ENCODE measurements at places on chromosomes 16 and 17.

DNA sequence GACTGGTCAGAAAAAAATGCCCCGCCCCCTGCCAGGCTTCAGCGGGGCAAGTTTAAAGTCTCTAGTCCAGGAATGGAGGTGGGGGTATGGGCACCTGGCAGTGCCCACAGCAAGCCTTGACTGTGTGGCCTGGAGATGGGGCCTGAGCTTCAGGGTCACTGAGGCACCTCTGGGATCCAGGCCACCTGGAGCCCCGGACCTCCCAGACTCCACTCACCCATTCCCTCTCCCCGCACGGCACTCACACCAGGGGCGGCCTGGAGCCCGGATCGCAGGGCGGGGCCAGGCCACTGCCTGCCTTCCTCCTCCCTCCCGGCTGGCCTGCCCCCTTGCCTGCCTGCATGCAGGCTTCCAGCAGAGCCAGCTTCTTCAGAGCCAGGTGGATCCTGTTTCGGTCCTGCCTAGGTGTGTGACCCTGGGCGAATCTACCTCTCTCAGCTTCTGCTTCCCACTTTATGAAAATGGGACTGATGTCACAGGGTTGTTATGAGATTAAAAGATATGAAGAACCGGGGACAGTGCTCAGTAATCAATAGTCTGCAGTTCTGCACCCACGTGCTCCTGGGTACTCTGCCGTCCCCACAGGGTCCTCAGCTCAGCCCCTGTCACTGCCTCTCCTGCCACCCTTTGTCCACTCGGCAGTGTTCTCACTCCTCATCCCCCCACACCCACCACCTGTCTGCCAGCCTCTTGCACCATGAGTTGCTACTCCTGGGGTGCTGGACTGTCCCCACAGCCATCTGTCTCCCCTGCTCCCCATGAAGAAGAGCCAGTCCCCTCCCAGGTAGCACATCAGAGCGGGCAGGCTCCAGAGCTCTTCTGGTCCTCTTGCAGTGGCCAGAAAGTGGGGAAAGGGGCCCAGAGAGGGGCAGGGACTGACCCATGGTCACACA is 1.2 kb upstream of the TCAP start:
- DNase-seq = no peak

DNA sequence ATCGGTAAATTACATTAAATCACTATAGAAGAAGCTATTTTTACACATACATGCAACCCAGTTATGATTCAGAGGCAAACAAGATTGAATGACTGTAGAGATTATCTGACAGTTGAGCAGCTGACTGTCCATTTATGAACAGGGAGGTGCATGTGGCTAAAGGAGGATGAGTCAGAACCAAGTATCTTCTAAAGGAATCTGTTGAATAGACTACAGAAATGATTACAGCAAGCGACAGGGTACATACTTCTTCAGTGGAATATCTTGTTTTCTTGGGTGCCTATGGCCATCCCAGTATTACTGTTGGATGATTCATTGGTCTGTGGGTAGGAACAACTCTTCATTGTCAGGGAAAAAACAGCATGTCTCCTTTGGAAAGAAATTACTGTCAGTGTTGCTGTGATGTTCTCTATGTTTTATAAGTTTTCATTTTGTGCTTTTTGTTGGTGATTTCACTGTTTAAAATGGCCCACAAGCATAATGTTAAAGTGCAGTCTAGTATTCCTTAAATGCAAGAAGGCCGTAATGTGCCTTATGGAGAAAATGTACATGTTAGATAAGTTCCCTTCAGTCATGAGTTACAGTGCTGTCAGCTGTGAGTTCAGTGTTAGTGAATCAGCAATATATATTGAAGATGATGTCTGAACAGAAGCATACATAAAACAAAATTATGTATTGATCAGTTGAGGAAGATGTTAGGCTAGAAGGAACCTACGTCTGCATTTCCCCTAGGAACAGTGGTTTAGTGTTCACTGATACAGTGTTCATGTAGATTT is 27.0 kb downstream of the CBFB start:
- peak; percentile 94 for DNase-seq

DNA sequence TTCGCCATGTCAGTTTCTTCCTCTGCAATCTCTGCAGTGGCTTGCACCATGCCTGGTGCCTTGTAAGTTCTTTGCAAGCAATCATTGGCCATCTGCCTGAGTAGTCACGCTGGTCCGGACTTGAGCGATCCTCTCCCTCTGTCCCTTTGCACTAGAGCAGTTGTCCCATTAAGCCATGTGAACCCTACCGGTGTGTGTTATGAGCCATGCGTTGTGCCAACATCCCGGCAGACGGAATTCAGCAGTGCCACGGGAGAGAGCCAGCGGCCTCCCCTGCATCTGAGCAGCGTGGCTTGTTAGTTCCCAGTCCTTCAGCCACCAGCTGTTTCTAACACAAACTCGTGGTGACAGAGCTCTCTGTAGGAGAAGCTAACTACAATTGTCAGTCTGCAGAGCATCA is 275.1 kb upstream of the HSBP1 start:
- no peak for DNase-seq

GRCh38 chr16:55102531-55102930 is 171.9 kb downstream of the IRX5 start:
- no peak for DNase-seq

GRCh38 chr17:31314782-31315100 is 887 bp upstream of the EVI2B start:
- DNase-seq = no peak

DNA sequence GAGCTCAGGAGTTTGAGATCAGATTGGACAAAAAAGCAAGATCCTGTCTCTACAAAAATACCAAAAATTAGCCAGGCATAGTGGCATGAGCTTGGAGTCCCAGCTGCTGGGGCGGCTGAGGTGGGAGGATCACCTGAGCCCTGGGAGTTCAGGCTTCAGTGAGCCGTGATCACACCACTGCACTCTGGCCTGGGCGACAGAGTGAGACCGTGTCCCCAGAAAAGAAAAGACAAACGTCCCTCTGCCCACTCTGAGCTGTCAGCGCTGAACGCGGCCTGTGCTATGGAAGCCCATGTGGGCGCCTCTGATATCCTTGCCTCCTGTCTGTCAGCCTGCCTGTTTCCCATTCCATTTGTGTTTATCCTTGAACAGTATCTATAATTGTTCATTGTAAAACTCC is 50.7 kb downstream of the FOXK2 start:
- DNase-seq = no peak

- peak; percentile 50 for DNase-seq
These were observed 756 bp downstream of the TAX1BP3 start for GRCh38 chr17:3667366-3668278.

- peak; percentile 61 for DNase-seq
These were observed 18.2 kb downstream of the COTL1 start for GRCh38 chr16:84599521-84600202.

DNA sequence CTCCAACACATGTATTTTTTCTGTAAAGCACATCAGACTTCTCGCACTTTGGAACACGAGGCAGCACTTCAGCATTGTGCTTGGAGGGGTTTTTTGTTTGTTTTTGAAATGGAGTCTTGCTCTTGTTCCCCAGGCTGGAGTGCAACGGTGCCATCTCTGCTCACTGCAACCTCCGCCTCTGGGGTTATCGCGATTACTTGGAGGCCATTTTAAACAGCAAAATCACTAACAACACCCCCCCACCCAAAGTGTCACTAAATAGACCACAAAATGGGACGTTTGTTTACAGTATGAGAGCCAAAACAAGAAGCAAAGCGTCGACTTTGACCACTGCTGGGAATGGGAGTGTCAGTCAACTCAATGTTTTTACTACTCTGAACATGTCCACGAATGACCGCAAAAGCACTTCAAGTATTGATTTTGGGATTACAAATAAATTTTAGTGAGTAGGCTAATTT is 9.0 kb upstream of the C16orf87 start:
- no peak for DNase-seq

- no peak for DNase-seq
These were observed 22.8 kb downstream of the CCDC102A start for GRCh38 chr16:57513371-57514102.

DNA sequence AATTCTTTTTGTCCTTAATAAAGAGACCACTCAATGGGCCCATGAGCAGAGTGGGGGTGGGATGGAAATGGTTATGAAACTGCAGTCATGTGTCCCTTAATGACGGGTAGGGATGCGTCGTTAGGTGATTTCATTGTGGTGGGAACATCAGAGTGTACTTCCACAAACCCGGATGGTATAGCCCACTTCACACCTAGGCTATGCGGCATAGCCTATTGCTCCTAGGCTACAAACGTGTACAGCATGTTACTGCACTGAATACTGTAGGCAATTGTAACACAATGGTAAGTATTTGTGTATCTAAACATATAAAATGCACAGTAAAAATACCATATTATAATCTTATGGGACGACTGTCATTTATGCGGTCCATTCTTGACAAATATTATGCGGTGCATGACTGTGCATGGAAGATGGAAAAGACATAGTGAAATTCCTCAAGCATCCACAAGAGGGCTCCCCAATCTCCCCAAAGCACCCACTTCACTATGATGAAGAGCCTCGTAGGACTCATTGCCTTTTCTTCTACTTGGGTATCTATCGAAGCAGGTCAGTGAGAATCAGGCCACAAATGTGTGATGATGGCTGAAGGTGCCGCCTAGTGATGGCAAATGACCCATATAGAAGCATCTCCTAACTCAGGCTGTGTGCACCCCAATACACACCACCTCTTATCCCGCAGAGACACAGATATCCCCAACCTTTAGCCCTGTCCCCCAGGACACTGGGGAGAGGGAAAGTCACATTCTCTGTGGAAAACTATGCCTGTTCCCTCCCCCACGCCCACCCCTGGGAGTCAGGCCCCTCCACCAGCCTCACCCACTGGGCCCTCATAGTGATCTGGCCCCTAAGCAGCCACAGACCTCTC is 43.5 kb downstream of the TBX21 start:
- DNase-seq = no peak

- no peak for DNase-seq
These were observed 4.6 kb upstream of the ADCY7 start for GRCh38 chr16:50261707-50262235.

GRCh38 chr16:76210157-76210556 is 67.0 kb upstream of the CNTNAP4 start:
- DNase-seq = no peak

GRCh38 chr17:37359682-37360188 is 16.1 kb upstream of the C17orf78 start:
- peak; percentile 4 for DNase-seq

DNA sequence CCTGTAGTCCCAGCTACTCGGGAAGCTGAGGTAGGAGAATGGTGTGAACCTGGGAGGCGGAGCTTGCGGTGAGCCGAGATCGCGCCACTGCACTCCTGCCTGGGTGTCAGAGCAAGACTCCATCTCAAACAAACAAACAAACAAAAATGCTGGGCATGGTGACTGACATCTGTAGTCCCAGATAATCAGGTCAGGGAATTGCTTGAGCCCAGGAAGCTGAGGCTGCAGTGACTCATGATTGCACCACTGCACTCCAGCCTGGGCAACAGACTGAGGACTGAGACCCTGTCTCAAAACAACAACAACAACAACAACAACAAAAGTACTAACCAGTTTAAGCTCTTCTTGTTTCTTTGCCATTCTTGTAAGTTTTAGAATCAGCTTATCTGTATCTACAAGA is 383.0 kb upstream of the PMFBP1 start:
- no peak for DNase-seq

GRCh38 chr16:11671271-11671670 is 3.0 kb downstream of the SNN start:
- no peak for DNase-seq

- DNase-seq = no peak
These were observed 22.4 kb downstream of the LSM12 start for GRCh38 chr17:44044071-44044470.

DNA sequence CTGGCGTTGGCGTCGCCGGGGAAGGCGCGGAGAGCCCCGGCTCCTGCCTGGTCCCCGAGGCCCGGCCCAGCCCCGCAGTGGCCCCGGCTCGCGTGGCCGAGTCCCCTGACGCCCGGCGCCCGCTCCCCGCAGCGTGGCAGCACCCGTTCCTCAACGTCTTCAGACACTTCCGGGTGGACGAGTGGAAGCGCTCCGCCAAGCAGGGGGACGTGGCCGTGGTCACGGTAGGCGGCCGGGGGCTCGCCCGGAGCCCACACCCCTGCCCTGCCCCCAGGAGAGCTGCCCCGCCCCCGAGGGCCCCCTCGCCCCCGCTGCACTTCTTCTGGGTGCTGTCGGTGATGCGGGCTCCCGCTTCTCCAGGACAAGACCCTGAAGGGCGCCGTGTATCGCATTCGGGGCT is 466 bp downstream of the WDR90 start:
- DNase-seq = no peak

DNA sequence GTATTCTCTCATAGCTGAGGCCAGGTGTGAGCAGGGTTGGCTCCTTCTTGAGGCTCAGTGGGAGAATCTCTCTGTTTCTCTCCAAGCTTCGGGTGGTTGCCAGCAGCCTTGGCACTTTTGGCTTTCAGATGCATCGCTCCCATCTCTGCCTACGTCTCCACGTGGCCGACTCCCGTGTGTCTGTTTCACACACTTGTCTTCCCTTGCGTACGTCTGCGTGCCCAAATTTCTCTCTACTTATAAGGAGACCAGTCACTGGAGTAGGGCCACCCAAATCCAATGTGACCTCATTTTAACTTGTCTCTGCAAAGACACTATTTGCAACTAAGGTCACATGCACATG is 14.7 kb downstream of the OSBPL7 start:
- no peak for DNase-seq

DNA sequence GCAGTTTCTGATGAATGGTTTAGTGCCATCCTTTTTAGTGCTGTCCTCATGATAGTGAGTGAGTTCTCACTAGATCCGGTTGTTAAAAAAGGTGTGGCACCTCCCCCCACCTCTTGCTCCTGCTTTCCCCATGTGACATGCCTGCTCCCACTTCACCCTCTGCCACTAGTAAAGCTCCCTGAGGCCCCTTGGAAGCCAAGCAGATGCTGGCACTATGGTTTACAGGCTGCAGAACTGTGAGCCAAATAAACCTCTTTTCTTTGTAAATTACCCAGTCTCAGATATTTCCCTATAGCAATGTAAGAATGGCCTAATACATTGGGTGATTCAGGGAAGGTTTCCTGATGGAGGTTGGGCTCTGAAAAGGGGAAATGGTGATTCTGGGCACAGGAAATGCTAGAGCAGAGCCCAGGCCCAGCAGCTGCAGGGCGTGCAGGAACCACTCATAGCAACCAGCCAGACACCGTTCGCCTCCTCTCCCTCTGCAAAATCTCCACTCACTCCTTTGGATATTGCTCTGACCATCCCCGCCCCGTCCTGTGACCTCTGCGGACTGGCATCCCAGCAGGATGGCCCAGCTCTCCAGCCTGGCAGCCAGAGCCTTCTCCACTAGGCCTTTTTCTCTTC is 2.6 kb upstream of the ADORA2B start:
- DNase-seq = no peak

GRCh38 chr16:87095271-87095670 is 221.9 kb downstream of the C16orf95 start:
- DNase-seq = no peak

DNA sequence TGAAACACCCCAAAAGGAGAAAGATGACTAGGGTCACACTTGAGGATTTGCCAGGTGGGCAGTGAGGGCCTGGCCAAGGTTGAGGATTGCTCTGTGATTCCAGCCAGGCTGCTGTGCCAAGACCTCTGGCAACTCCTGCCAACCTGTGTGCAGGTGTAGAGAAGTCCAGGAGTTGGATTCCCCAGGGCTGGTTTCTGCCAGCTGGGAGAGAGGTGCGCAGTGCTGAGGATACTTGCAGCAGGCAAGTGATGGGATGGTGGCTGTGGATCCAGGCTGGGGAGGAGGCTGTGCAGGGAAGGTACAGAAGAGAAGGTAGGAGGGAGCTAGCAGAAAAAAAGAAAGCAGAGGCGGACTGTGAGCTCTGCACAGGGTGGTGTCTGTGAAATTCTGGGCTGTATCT is 6.6 kb downstream of the RIPOR1 start:
- no peak for DNase-seq

GRCh38 chr17:28961391-28961790 is 10.1 kb upstream of the PHF12 start:
- DNase-seq = no peak
